Activated CD4-positive, CD25-positive, alpha-beta regulatory T cell treated with anti-CD3 and anti-CD28 coated beads, Interleukin-2, amount 50 U/mL, for 72 hours (primary cell): ENCODE measurements at places on chromosomes 6 and 20.

DNA sequence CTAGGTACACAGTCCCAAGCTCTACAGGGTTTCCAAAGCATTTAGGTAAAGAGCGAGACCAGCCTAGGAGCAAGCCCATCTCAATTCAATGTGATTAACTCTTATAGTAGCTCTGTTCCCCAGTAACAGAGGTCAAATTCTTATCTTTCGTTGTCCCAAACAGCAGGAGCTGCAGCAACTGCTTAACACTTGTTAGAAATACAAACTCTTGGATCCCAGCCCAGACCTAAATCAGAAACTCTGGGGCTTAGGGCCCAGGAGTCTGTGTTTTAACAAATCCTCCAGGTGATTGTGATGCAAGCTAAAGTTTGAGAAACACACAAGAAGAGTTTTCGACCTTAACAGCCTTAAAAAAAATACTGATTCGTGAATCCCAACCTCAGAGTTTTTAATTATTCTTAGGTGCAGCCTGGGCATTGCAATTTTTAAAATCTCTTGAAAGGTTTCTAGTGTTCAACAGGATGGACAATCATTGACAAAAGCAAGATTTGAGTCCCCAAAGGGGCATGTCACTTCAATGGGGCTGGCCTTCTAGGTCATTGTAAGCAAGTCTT, 127.4 kb upstream of the HCRTR2 start:
- no peak for DNase-seq

GRCh38 chr6:22298475-22298890, 1.6 kb upstream of the PRL start:
- DNase-seq: no peak

- no peak for DNase-seq
Measured at GRCh38 chr6:7649037-7649810, 59.2 kb downstream of the SNRNP48 start.

- no peak for DNase-seq
Measured at GRCh38 chr6:167778497-167779128, 48.1 kb upstream of the AFDN start.

DNA sequence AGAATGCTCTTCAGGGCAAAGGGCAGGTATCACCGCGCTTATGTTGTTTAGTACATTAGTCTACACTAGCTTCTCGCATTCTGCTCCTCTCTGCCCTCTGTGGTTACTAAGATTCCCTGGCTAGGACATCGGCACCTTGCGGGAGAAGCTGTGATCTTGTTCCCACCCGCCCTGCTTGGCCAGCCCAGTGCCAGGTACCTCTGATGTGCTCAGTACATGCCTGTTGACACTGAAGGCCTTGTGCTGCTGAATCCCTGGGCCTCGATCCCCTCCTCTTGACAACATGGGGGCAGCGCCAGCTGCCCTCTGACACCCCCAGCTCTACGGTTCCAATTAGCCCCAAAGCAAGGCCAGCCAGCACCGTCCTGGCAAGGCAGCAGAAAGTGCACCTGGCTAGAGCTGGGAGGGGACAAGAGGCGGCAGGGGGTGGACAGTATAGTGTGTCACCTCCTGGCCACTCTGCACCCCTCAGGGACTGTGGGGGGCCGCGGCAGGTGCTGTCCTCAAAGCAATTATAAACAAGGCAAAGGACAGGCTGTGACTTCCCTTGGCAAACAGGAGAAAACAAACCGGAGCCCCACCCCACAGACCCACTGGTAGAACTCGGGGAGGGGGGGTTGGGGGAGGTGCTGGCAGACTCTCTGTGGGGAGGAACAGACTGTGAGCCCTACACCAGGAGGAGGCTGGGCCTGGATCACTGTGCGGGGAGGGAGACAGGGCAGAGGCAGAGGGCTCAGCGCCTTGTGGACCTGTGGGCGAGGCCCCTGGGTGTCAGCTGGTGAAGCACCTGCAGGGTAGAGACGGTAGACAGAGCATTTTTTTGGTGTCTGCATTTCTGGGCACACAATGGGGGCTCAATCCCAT, 7.1 kb downstream of the TFEB start:
- DNase-seq: no peak

DNA sequence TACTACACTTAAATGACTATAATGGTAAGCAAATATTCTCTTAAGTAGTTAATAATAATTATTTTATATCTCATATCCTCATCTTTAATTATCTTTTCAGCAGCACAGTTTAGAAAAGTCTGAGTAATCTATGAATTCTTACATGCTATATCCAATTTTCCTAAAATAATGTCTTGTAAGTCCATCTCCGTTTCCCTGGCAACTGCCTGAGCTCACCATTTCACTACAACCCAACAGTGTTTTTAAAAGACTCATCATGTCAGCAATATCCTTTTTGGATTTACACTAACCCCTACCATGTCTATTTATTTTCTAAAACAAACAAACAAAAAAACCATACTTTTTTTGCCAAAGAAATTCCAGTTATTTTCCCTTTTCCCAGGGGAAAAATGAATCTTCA, 859.6 kb downstream of the EYS start:
- no peak for DNase-seq

- no peak for DNase-seq
Measured at GRCh38 chr20:21564127-21564773, 50.4 kb upstream of the NKX2-2 start.

- DNase-seq: no peak
Measured at GRCh38 chr6:141906569-141907080, 226.1 kb upstream of the GJE1 start.

- DNase-seq: no peak
Measured at GRCh38 chr6:12504325-12504966, 212.1 kb upstream of the PHACTR1 start.

GRCh38 chr6:3721810-3722621, 29.5 kb downstream of the PXDC1 start:
- DNase-seq: no peak

DNA sequence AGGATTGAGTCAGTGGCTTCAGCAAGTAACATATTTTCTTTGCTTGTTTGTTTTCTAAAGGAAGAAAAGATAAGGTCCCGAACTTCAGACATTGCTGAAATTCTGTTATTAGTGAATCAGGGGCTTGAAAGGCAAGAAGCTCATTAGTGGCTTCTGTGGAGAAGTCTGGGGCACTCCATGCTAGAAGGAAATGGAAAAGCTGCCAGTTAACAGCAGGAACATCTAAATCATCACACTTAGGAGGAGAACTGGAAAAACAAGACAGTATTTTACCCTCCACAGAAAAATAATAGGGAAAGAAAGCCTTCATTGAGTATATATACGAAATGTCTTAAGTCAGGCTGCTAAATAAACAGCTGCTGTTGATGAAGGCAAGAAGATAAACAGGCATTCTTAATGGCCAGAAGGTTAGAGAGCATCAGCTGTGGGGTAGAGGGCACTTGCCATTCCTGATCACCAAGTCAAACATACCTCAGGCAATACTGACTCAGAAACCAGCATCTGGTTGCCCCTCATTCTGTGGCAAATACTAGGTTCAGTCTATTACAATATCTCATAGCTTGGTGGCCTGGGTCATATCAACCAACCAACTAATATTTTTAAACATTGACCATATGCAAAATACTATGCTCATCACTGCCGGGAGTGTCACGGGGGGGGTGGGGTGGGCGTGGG, 143.2 kb upstream of the TENT5A start:
- no peak for DNase-seq

DNA sequence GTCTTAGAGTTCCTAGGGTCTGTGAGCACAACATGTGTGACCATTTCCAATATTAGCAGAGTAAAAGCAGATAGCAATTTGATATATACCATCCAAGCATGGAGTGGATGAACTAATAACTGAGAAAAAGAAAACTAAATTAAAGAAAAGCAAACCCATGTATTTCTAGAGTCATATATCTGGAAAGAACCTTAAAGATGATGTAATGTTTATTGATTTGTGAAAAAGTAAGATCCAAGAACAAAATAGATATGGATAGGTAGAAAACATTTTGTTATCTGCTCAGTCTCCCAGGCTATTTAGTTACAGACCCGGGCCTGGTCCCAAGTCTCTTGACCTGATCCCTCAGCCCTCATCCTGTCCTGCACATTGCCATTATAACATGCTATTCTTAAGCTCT, 526.8 kb downstream of the EPM2A start:
- DNase-seq: no peak

DNA sequence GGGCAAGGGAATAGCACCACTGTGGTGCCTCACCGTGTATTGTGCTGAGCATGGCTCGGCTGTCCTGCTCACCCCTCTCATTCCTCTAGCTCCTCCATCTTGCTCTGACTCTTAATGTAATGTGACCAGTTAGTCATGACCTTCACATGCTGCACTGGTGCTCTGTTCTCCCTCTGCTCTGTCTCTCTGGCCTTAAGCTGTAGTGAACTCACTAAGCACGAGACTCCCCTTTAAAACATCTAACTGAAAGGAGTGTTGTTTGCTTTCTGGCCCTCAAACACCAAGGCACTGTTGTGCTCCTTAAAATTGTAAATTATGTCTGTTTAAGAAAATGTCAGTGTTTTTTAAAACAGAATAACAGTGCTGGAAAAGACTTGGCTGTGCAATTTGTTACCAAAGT, 140.4 kb downstream of the HDGFL1 start:
- no peak for DNase-seq

DNA sequence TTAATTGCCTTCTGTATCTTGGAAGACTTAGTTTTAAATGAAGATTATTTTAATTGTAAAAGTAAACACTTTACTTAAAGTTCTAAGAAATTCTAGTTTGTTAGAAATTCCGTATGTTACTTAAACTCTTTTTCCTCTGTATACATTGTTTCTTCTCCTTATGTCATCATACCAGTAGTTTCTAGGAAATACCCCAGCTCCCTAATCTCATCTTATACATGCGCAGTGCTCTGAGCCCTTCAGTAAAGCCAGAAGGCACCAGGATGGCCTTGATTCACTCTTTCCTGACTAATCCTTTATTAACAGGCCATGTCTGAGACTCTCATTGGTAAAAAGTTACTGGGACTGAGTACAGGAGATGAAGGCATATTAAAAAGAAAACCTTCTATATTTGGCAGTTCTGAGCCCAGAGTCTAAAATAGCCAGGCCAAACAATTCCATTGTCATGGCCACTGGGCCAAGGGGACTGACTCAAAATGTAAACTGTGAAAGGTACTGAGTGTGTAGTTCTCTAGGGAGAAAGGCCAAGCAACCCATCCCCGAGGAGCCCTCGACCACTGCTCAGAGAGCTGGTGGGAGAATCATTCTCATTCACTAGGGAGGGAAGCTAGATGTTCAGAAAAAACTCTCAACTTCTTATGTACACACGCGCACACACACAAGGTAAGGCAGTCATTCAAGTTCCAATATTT, 25.0 kb downstream of the SLC22A1 start:
- no peak for DNase-seq

DNA sequence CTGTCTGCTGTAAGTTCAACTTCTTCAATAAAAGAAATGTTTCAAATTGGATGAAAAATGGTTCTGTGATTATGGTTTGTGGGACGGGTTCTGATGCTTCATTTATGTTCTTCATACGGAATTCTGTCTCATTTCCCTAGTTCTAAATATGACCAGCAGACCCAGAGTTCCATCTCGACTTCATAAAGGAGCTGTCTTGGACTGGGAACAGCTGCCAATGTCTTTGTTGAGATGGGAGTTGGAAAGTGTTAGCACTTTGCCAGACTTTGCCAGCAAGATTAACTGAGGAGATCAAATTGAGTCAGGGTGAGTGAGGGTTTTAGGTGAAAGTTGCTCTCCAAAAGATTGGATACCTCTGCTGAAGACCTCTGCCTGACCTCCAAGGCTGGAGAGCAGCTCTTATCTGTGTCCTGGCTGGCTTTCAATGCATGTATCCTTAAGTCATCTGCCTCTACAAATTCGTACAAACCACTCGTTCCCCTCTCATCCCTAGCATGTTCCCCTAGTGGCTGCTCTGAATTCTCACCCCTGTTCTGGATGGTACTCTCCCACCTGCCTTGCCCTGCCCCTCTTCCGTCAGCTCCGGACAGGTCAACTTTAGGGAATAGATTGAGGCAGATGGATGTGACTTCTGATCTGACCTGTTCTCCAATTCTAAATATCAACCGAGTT, at the start of gene EFCAB8:
TSS of gene EFCAB8 (plus strand) at position 223 of the 672 bp plus-strand sequence. CDS start 4,870 bp downstream, outside the sequence.
- DNase-seq: no peak

DNA sequence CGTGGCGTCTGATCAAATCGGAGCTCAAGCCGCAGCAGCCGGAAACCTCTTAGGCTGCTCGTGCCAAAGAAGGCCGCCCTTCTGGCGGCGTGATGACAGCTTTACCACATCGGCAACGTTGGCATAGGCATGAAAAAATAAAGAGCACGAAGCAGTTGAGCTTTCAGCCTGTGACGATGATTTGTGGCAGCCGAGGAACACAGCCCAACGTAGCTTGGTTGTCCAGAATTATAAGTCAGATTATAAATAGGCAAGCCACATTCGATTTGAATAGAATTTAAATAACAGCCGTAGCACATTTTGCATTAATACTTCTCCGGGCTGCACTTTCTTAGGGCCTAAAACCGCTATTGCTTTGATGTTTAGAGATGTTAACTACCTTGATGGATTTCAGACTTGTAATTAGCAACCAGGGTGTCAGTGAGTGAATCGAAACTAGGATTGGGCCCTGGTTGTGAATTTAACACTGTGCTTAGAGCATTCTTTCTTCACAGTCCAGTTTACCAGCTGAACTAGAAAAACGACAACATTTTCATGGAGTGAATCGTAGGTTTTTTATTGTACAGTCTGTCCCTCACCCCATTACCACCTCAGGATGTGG, 864 bp upstream of the BCLAF1 start:
- peak; percentile 74 for DNase-seq

GRCh38 chr20:60804240-60804917, 447.7 kb upstream of the CDH4 start:
- no peak for DNase-seq

DNA sequence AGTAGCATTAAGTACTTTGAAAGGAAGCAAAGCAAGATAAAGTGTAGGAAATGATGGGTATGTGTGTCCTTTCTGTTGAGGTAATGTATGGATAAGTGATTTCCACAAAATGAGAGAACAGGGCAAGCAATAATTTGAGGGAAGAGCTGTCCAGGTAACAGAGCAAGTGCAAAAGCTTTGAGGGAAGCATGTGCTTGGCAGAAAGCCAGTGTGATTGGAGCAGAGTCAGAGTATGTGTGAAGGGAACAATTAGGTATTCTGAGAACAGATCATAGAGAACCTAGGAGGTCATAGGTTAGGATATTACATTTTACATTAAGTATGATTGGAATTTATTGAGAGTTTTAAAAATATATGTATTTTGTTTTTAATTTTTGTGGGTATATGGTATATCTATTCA, 30.2 kb upstream of the MAN1A1 start:
- no peak for DNase-seq

DNA sequence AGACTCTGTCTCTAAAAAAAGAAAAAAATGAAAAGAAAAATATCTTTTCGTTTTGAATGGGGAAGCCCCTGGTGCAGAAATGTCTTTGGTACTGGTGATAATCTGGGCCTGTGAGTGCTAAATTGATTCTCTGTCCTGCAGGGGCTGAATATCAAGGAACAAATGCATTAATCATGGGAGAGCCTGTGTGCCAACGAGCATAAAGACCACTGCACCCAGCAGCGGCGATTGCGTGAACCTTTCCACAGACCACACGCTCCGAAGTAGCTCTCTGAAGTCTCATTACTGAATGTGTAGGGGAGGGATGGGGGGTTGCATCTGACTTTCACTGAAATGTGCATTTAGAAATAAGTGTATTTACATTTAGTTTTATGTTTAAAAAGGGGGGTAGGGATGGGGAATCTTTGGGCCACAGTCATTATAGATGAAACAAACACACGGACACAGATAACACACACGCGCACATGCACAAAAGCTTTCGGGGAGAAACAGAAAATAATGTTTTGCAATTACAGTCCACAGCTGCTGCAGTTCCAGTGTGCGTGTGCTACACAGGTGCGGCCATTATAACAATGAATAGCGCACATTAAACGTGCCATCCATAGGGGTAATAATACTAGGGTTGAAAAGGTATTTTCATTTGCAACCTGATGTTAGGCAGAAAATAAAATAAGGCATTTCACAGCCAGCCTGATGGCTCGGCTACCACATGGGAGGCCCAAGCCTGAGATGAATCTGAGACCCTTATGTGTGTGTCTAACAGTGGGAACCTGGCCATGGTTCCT, 154.0 kb downstream of the MBOAT1 start:
- no peak for DNase-seq
